Prostate gland (tissue), 2 donors: ENCODE measurements at places on chromosomes 11 and 22. TPM values are rescaled to one million over a fixed set of nuclear protein-coding genes. Genes with fewer than 3 reads are reported as not detected.

GRCh38 chr11:74734559-74734925, 3.3 kb upstream of the CHRDL2 start:
- DNase-seq = no peak

Gene UBQLNL
- 1.6 TPM for total RNA-seq

- DNase-seq = no peak
Observed at GRCh38 chr11:76578654-76579055, 91.9 kb downstream of the LRRC32 start.

DNA sequence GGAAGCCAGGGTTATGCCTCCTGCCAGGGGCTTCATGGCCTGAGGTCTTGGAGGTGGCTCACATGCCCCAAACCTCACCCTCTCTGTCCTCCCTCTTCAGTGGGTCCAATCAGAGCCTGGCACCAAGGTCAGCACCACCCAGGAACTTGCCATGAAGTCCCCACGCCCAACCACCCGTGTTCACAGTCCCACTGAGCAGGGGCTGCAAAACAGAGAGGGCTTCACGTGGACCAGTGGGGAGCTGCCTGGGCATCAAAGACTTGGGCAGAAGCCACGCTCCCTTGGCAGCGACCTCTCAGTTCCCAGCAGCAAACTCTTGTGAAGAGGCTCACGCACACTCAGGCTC, 425.8 kb upstream of the B3GAT1 start:
- no peak for DNase-seq

- DNase-seq = peak; percentile 88
Observed at GRCh38 chr22:23147617-23148387, 2.5 kb downstream of the RAB36 start.

Gene OR56A1
- not detected for total RNA-seq

- DNase-seq = no peak
Observed at GRCh38 chr11:40291329-40291728, 1168.1 kb downstream of the LRRC4C start.

Gene MN1
- total RNA-seq = 5.8 TPM

GRCh38 chr11:119320240-119320775, 3.4 kb upstream of the MCAM start:
- no peak for DNase-seq

- no peak for DNase-seq
Observed at GRCh38 chr11:47132981-47133380, 43.7 kb downstream of the ARFGAP2 start.

Gene RFPL3
- total RNA-seq = not detected

GRCh38 chr11:59943997-59944714, 5.9 kb downstream of the OOSP1 start:
- DNase-seq = no peak

Gene BBOX1
- 1.0 TPM for total RNA-seq

Gene SERPING1
- 205 TPM for total RNA-seq

Gene RGL4
- not detected for total RNA-seq

Gene EMID1
- 14.7 TPM for total RNA-seq

- no peak for DNase-seq
Observed at GRCh38 chr11:120904116-120904515, 119.8 kb upstream of the TBCEL start.

Gene KCNE3
- 10.7 TPM for total RNA-seq

DNA sequence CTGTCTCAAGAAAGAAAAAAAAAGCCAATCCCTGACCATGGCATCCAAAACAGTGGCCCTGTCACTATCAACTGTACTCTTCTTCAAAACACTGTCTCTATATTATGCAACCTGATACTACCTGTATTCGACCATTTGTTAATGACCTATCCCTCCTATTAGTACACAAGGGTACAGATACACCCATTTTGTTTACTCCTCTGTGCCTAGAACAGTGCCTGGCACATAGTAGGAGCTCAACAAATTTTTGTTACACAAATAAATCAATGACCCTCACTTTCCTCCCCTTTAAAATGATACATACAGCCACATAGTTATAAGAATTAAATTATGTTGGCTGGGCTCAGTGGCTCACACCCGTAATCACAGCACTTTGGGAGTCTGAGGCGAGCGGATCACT, 13.4 kb upstream of the CREB3L1 start:
- no peak for DNase-seq

DNA sequence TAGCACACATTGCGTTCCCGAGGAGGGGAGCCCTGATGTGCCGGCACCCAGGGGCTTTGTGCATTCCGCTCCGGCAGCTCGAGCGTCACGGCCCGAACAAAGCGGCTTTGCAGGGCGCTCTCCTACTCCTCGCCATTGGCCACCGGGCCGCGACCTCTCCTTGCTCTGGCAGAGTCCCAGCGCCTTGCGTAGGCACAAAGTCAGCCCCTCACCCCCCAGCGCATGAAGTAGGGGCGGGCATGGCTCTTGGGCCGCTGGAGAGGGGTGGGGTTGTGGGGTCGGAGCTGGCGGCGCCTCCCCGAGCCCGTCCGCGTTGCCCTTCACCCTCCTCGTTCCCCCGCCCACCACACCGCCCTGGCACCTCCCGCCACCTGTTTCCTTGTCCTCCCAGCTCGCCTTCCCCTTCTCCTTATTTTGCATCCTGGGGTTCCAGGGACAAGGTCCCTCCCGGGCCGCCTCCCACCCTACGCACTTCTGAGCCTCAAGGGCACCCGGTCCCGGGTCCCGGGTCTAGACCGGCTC, 753 bp upstream of the PPARA start:
- peak; percentile 53 for DNase-seq

GRCh38 chr11:19646921-19647320, 65.7 kb upstream of the NAV2 start:
- DNase-seq = no peak

GRCh38 chr11:128619540-128620308, 32.4 kb upstream of the ETS1 start:
- DNase-seq = no peak
